ENCODE measurements at places on chromosomes 4 and X.

GRCh38 chrX:31166416-31166815 is 94.6 kb upstream of the FTHL17 start:
- DNase-seq: no peak

DNA sequence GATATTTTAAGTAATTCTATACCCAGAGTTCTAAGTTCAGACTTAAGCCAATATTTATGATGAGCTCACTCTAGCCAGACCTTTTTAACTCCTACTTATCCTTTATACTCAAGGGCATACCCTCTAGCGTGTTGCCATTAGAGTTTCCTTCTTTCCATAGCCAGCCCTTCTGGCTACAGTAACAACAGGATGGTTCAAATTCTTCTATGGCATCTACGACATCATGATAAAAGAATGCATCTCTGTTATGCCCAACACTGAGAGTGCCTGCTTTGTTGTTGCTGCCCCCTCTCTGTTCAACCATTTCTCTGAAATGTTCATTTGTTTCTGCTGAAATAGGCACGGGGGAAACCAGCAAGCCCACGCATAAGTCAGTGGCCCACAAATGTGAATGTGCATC is 104.5 kb downstream of the UBE2NL start:
- no peak for DNase-seq

DNA sequence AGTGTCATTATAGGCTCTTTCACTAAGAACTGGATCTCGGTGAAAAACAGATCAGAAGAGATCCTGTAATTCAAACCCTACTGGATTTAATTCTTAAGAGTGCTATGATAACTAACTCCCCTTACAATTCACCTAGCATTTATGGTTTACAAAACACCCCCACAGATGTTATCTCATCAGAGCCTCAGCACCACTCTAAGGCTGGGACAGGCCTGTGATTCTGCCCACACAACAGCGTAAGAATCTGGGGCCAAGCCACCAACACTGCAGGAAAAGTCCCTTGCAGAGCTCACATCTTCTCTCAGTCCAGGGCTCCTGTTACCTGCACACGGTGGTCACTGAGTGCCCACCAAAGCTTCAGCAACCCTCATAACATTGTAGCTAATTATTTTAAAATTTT is 8.9 kb downstream of the MFAP3L start:
- no peak for DNase-seq

DNA sequence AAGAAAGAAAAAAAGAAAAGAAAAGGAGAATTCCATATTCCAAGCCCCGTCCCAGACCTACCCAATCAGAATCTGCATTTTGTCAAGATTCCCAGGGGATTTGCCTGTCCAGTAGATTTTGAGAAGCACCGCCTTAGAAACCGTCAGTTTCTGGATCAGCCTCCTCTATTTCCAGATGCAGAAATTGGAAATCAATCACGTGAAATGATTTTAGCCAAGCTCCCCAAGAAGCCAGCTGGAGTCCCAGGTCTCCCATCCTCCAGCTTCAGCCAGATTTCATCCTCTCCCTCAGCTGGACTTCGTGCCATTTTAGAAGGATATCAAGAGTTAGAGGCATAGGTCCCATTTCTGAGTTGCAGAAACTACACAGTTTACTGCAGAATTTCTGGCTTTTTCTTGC is 629.3 kb downstream of the MID1IP1 start:
- DNase-seq: no peak

- DNase-seq: no peak
Observed at GRCh38 chr4:108359986-108360681, 191.4 kb upstream of the LEF1 start.

All from stimulated activated CD4-positive, alpha-beta T cell treated with anti-CD3 and anti-CD28 coated beads, Interleukin-1b, Interleukin-23, amount 100 ng/mL, for 48 hours (primary cell).